ENCODE measurements at places on chromosomes 1 and 21.

GRCh38 chr1:229726061-229726460 is 100.0 kb downstream of the URB2 start:
- DNase-seq: no peak

GRCh38 chr1:12454406-12455391 is 163.3 kb downstream of the DHRS3 start:
- no peak for DNase-seq

GRCh38 chr1:153677718-153678518 is 570 bp upstream of the NPR1 start:
- DNase-seq: no peak

DNA sequence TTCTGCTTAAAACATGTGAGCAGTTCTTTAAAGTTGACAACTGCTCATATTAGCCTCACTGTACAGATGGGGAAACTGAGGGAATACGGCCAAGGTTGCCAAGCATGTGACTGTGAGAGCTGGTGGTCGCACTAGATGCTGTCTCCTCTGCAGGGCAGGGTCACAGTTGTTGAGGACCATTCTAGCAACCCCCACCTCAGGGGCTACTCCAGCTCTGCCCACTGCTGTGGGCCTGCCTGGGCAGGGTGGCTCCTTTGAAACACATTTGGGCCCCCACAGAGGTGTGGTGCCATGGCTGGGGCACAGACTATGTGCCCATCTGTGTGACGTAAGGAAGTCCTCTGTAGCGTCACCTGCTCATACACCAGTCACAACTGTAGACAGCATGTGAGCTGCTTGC is 779 bp downstream of the THEM5 start:
- DNase-seq: no peak

GRCh38 chr1:230332575-230333066 is 93.5 kb downstream of the PGBD5 start:
- DNase-seq: no peak

DNA sequence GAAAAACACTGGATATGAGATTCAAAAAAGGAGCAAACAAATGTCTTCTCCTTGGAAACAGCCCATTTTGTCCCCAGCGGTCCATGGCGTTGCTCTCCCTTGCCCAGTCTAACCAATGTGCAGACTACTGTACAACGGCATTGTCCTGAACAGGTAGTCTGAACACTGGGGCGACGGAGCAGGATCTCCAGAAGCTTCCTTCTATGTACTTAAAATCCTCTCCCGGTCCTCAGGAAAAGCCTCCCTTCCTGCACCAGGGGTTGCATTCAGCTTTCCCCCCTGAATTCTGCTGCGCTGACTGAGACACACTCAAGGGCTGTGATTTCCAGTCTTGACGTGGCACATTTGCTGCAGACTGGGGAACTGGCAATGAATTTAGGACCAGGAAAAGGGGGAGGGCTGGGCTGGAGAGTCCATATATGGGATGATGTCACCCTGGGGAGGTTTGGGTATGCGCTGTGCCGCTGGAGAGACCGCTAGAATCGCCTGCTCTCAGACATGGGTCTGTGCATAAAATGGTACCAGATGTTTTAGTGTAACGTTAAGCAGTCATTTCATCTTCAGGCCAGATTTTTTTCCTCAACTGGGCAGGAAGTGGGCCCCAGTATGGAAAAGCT is 275.9 kb upstream of the C1orf105 start:
- DNase-seq: peak; percentile 94

GRCh38 chr1:204909109-204909508 is 38.4 kb downstream of the NFASC start:
- DNase-seq: no peak

DNA sequence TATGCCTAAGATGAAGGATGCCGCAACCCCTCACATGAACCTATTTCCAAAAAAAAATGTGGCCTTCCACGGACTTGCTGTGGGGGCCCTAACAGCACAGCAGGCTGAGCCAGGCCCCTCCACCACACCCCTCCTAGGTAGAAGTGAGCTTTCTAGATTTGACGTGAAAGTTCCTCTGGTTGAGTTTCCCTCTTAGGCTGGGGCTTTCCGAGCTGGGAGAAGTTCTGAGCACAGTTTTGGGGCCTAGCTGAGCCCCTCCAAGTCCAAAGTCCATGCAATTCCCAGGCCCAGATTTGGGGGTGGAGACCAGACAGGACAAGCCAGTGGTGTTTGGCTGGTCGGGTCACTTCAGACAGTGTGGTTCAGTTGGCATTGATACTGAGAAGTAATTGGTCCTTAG is 13.8 kb upstream of the PHLDA3 start:
- no peak for DNase-seq

- no peak for DNase-seq
Observed at GRCh38 chr1:96825231-96825630, 103.6 kb downstream of the PTBP2 start.

Data from AG04450 (cell line).